Activated T-helper 1 cell treated with anti-CD3 and anti-CD28 coated beads, Interleukin-12 subunit alpha, Interleukin-12 subunit beta, Interleukin-2, Interleukin-4 antibody, amounts not matched to agents 30 ng/mL and 10 ng/mL and 1 ng/mL, durations not matched to agents 14 hours and 24 hours and 36 hours (primary cell): ENCODE measurements at places on chromosomes 3 and 15. TPM values are rescaled to one million over a fixed set of nuclear protein-coding genes. Genes with fewer than 3 reads are reported as not detected.

EPHB3 gene
- total RNA-seq = 0.31 TPM in 1 of 2 replicates, not detected in the other

CPEB1 gene
- total RNA-seq = not detected in 2 replicates

CFAP44 gene
- 2.9 and 3.2 TPM in 2 replicates for total RNA-seq

MKRN2OS gene
- total RNA-seq = not detected in 2 replicates

FOXL2NB gene
- not detected in 2 replicates for total RNA-seq

TCTA gene
- total RNA-seq = 27.8 and 30.0 TPM in 2 replicates

GSK3B gene
- 34.1 and 34.7 TPM in 2 replicates for total RNA-seq

ST6GAL1 gene
- 147 and 148 TPM in 2 replicates for total RNA-seq

C3orf85 gene
- not detected in 2 replicates for total RNA-seq

SCAANT1 gene
- total RNA-seq = not detected in 2 replicates
